ENCODE measurements at places on chromosomes 12 and 14. TPM values are rescaled to one million over a fixed set of nuclear protein-coding genes. Genes with fewer than 3 reads are reported as not detected.

The PPP1CC gene
- polyA plus RNA-seq, result 207 TPM

- DNase-seq, result no peak
Observed at GRCh38 chr12:124569375-124570148, 2.1 kb upstream of the NCOR2 start.

DNA sequence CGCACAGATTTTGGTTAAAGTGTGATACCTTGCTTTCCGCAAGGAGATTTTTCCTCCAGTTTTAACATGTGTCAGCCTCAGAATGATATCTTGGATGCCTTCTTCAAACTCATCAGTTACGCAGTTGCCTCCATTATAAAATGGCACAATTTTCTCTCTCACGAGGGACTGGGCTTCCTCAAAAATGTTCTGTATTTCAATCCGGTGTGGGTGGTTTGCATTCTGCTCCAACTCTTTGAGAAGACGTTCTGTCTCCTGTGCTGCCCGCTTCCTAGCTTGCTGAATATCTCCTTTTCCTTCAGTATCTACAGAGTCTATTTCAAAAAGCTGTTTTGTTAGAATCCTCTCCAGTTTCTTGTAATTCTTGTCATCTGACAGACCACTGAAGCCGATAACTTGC, 1.8 kb downstream of the BAG5 start:
- DNase-seq, result no peak

DNA sequence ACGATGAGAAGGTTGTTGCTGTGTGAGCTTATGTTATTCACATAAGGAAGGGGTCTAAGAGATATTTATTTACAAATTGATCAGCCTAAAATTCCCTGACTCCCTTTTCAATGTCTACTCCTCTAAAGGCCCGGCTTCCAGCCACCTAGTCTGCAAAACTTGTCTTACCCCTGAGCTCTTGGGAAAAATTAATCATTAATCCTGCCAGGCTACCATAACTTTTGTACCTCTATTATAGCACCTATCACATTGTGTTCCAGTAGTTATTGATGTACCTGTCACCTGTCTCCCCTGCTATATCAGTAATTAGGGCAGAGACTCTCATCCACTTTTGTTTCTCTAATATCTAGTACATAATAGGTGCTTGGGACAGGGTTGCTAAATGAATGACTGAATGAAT, 29.3 kb upstream of the FRS2 start:
- DNase-seq, result no peak

All from renal cortex interstitium (tissue), 15 donors.